CD4-positive, CD25-positive, alpha-beta regulatory T cell (primary cell): ENCODE measurements at places on chromosomes 3 and 15. TPM values are rescaled to one million over a fixed set of nuclear protein-coding genes. Genes with fewer than 3 reads are reported as not detected.

Gene DZIP1L
- total RNA-seq = not detected

Gene FAM43A
- 4.8 TPM for total RNA-seq

Gene MON1A
- total RNA-seq = 4.7 TPM

Gene FETUB
- total RNA-seq = not detected

Gene COLQ
- total RNA-seq = 5.1 TPM

Gene GUCA1C
- not detected for total RNA-seq

Gene IP6K2
- 107 TPM for total RNA-seq

Gene TMEM212
- not detected for total RNA-seq

Gene STXBP5L
- not detected for total RNA-seq

Gene CFAP100
- not detected for total RNA-seq

Gene CLEC3B
- 0.99 TPM for total RNA-seq

Gene WNT5A
- total RNA-seq = not detected

DNA sequence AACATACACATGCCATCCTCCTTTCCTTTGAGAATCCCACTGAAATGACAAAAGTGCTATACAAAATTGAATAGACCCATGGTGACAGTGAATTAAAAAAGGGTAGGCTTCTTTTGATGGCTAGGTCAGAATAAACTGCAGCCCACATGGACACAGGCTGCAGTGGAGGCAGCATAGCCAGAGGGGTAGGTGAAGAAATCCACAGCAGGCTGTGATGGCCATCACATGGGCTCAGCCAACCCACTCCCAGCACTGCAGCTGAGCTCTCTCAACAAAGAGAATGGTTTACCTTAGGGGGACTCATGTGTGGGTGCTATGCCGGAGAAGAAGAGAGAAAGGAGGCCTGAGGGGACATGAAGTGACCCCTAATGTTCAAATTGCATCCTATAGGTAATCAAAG is 331.1 kb downstream of the CHST2 start:
- H3K4me1 ChIP-seq = no peaks in the 10 kb centered on the region
- no peaks in the 10 kb centered on the region for H3K27me3 ChIP-seq
- H3K4me3 ChIP-seq = no peak overlapping the region
- DNase-seq = no peak

- H3K36me3 ChIP-seq = no peaks in the 10 kb centered on the region
- no peak overlapping the region for H3K27ac ChIP-seq
- no peak overlapping the region for H3K4me3 ChIP-seq
- H3K27me3 ChIP-seq = no peaks in the 10 kb centered on the region
These were observed 592.1 kb upstream of the GBE1 start for GRCh38 chr3:82353306-82354171.

GRCh38 chr15:34753236-34753894 is 1.4 kb downstream of the GJD2 start:
- H3K27ac ChIP-seq = no peak overlapping the region
- no peak overlapping the region for H3K4me3 ChIP-seq
- H3K27me3 ChIP-seq = peaks cover 38% of the 10 kb centered on the region
- H3K4me1 ChIP-seq = no peaks in the 10 kb centered on the region

DNA sequence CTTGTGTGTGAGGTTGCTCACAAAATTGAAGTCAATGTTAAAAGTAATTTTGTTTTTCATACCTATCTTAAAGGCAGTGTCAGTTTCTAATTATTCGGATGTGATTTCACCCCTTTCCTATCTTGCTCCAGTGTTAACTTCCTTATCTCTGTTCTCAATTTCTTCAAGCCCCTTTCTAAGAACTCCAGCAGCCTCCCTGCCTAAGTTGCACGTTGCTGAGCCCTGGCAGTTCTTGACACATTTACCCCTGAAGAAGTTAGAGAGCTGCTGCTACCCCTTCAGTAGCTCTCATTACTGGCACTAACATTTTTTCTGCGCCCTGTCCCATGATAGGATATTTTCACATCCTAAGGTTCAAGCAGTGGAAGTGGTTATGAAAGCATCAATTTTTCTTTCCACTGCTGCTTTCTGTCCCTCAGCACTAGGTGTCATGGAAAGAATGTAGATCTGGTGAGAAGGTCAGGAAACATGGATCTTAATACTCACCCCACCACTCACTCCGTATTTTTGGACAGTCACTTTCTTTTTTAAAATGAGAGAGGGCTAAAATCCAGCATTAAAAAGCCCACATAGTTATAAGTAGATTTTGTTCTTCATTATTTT is 62.9 kb downstream of the OPA1 start:
- H3K27me3 ChIP-seq = no peaks in the 10 kb centered on the region
- no peaks in the 10 kb centered on the region for H3K4me1 ChIP-seq
- no peak overlapping the region for H3K4me3 ChIP-seq
- H3K36me3 ChIP-seq = peaks cover 83% of the 10 kb centered on the region

DNA sequence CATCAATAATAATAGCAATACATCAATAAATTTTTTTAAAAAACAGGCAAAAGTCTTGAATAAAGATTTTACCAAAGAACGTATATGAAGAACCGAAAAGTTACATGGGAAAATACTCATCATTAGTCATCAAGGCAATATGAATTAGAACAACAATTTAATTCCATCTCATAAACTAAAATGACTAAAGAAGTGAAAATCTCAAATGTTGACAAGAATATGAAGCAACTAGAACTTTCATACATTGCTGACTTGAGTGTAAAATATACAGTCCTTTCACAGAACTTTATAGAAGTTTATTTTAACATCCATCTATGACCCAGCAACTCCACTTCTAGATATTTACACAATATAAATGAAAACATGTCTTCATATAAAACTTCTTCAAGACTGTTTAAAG is 35.3 kb upstream of the ABHD10 start:
- no peak overlapping the region for H3K4me3 ChIP-seq
- no peaks in the 10 kb centered on the region for H3K27me3 ChIP-seq
- no peak overlapping the region for H3K27ac ChIP-seq
- no peaks in the 10 kb centered on the region for H3K4me1 ChIP-seq
- no peak for DNase-seq

GRCh38 chr3:128311441-128311844 is 155.2 kb downstream of the DNAJB8 start:
- no peak overlapping the region for H3K4me3 ChIP-seq
- H3K27ac ChIP-seq = no peak overlapping the region
- peaks cover 21% of the 10 kb centered on the region for H3K4me1 ChIP-seq
- H3K36me3 ChIP-seq = peaks cover 3% of the 10 kb centered on the region

GRCh38 chr15:62439543-62440016 is 274.5 kb upstream of the C2CD4B start:
- no peak for DNase-seq
- H3K4me1 ChIP-seq = no peaks in the 10 kb centered on the region
- H3K36me3 ChIP-seq = no peaks in the 10 kb centered on the region
- H3K4me3 ChIP-seq = no peak overlapping the region
- no peaks in the 10 kb centered on the region for H3K27me3 ChIP-seq

GRCh38 chr3:192887047-192887446 is 30.6 kb downstream of the MB21D2 start:
- peak overlapping the region; percentile 72 for H3K4me3 ChIP-seq
- H3K36me3 ChIP-seq = no peaks in the 10 kb centered on the region
- H3K27ac ChIP-seq = no peak overlapping the region
- H3K27me3 ChIP-seq = no peaks in the 10 kb centered on the region

DNA sequence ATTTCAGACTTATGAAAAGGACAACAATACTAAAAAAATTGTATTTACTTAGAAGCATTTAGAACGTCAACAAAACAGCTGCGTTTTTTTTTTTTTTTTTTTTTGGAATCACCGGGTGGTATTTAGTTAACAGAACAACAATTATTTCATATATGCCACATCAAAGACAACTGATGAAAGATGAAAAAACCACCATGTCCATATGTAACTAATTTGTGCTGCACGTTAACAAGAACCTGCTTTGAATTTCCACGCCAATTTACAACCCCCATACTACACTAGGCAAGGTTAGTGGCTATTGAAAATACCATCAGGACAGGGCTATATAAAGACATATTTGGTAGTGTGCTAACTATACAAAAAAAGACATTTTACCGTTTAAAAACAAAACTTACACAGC is 189.3 kb upstream of the ROBO1 start:
- H3K27ac ChIP-seq = no peak overlapping the region
- H3K27me3 ChIP-seq = no peaks in the 10 kb centered on the region
- H3K4me1 ChIP-seq = no peaks in the 10 kb centered on the region

DNA sequence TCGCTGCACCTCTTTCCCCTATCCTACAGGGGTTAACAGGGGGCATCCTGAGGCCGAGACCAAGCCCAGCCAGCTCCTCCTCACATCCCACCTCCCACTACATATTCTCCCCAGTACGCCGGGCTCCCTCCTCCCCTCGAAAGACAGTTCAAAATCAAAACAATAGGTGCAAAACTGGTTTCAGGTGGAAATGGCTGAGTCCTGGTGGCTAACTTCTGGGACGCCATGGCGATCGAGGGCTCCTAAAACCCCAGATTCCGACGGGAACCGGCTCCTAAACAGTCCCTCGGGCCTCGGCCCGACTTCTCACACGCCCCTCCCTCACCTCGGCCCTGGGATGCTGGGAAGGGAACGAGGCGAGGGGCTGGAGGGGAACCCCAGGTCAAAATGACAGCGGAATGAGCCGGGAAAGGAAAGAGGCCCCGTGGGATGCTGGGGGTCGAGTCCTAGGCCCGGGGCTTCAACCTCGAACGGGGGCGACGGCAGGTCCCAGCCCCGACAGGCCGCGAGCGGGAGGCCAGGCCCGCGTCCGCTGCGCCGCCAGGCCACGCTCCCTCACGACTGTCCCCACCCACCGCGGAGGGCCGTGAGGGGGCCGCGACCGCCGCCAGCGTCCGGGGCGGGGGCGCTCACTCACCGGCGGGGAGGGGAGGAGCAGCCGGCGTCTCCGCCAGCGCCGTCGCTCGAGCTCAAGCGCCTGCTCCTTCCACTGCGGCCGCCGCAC is 492 bp downstream of the TMCC1 start:
- no peaks in the 10 kb centered on the region for H3K27me3 ChIP-seq
- peak overlapping the region; percentile 81 for H3K27ac ChIP-seq
- peaks cover 38% of the 10 kb centered on the region for H3K4me1 ChIP-seq
- peak overlapping the region; percentile 77 for H3K4me3 ChIP-seq

DNA sequence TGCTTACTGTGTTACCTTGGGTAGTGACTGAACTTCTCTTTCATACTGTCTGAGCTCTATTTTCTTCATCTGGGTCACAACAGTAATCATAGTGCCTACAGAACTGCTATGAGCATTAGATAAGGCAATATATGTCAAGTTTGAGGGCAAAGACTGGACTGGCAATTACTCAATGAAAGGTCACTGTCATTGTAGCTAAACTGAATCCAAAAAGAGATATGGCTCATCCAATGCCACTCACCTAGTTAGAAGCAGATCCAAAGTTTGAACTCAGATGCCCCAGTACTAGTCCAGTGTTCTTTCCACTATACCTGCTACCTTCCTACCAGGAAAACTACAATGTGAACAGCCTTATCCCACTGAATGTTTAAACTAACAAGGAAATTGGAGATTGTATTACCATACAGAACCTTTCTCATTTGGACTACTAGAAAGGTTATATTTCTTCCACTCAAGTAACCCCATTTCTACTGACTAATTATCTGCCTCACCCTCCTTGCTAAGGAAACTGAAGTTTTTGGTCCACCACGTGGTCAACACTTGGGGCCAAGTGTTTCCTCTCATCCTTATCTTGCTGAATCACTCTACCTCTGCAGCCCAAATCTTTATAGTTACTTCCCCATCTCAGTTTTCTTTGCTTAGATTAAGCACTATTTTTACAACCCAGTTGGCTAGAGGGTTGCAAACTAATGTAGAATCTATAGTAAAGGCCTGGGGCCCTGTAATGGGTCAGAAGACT is 202.3 kb upstream of the LPP start:
- DNase-seq = no peak
- no peaks in the 10 kb centered on the region for H3K4me1 ChIP-seq
- H3K4me3 ChIP-seq = no peak overlapping the region
- no peaks in the 10 kb centered on the region for H3K36me3 ChIP-seq
- no peaks in the 10 kb centered on the region for H3K27me3 ChIP-seq
